ENCODE measurements at places on chromosomes 2 and 18.

DNA sequence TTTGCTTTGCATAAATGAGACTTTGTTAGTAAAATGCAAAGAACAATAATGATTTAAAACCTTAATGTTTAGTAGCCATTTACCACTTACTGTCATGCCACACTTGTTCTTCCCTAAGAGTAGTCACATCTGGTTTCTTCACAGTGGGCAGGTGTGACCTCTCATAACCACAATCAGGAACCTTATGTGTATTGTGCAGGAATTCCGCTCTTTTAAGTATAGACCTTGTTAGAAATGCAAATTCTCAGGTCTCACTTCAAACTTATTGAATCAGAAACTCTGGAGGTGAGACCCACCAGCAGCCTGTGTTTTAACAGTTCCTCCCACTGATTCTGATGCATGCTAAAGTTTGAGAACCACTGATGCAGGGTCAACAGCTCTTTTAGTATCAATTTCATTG, 518.8 kb upstream of the MEX3C start:
- no peak for DNase-seq

DNA sequence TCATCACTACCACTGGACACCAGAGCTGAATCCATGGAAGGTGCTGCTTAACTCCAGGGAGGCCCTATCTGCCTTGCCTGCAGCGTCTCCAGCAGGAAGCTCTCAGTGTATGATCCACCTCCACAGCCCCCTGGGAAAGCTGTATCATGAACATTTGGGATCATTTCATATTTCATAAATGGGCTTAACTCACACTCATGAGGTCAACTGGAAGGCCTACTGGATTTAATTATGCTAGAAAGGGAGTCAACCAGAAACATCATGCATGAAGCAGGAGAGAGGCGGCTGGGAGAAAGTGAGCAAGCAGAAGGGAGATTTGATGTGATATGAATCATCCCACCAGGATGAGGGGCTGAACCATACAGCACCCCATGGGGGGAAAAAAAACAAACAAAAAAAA, 537.7 kb downstream of the TNS1 start:
- DNase-seq: no peak

GRCh38 chr2:230643576-230644291, 68.9 kb upstream of the CAB39 start:
- no peak for DNase-seq

DNA sequence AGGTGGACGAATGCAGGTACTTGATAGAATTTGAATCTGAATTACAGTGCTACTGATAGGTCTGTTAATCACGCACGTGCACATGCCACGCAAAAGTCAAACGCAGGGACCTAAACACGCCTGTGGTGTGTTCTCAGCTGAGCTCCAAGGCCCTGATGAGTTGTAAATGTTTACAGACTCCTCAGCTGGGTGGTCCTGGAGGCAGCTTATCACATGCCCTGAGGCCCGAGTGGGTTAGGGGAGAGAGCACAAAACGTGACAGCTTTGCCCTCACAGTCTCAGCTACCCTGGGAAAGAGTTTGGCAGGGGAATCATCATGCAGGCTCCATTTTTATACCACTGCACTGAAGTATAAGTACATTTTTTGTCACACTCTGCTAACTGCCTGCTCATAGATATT, 68.3 kb upstream of the FAM110C start:
- no peak for DNase-seq

- no peak for DNase-seq
These were observed 61.7 kb downstream of the ACKR3 start for GRCh38 chr2:236631281-236631855.

DNA sequence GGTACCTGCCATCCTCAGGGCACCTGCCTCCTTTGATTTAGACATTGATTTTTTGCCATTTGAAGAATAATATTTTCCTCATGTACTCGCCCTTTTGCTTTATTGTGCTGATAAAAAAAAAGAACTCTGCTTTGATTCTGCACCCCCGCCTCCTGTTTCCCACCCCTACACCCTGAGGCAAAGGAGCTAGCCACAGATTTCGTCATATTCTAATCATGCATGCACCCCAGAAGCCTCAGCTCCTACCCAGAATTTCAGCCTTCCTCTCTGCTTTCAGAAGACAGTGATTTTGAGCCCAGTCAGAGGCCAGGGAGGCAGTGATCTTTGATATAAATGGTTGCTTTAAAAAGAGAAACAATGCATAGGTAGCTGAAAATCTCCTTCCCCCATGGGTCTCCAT, 329.0 kb downstream of the PTPRM start:
- DNase-seq: no peak

GRCh38 chr2:225041207-225041850, 939 bp downstream of the DOCK10 start:
- peak; percentile 43 for DNase-seq

DNA sequence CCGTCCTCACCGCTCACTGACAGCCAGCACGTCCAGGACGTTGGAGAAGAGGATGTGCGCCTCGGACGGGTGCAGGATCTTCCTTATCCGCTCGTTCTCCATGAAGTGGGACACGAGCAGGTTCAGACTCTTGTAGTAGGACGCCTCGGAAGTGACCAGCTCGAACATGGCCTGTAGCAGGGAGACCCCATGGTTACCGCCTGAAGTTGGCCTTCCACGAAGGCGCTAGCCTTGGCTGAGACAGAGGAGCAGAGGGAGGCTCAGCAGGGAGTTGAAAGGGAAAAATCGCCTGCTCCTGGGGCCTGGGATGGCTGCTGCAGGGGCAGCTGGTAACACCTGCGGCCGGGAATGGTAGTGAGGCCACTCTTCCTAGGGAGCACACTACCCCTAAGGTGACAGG, 24.7 kb downstream of the SNORC start:
- no peak for DNase-seq

DNA sequence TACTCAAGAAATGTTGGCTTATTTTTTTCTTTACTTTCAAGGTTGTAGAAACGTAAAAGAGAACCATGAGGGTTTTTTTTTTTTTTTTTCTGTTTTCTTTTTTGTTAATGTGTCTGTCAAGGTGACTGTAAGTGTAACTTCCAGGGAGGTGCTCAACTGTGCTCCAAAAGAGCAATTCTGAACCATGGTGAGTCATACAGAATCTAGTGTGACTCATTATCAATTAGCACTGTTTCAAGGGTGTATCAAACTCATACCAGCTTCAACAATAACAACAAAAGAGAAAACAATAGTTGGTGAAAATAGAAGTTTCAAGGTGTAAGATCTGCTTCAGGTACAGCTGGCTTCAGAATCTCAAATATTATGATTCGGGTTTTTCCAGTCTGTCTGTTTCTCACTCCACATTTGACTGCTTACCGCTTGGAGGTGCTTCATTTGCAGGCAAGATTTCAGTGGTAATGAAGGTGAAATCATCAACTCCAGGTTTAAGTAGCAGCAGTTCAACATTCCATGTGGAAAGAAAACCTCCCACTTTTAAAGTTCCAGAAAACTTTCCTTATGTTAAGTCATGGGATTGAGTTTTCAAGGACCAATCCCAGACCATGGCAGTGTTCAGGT, 850.6 kb downstream of the CNTNAP5 start:
- no peak for DNase-seq

- no peak for DNase-seq
These were observed 134.7 kb downstream of the PXDN start for GRCh38 chr2:1609485-1610095.

GRCh38 chr2:201901786-201902185, 95.4 kb downstream of the CDK15 start:
- DNase-seq: no peak

- DNase-seq: no peak
These were observed 318.1 kb downstream of the PARD3B start for GRCh38 chr2:204863336-204863735.

DNA sequence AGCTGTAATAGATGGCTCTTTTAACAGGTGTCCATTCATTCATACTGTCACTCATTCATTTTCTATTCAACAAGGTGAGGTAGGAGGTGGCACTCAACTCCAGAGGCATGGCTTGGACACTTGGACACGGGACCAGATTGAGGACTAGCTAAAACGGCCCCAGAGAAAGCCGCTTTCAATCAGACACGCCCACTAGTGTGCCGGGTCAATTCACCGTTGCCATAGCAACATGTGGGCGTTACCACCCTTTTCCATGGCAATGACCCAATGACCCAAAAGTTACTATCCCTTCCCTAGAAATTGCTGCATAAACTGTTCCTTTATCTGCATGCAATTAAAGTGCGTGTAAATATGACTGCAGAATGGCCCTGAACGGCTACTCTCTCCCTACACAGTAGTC, 49.2 kb upstream of the LGALSL start:
- DNase-seq: no peak

DNA sequence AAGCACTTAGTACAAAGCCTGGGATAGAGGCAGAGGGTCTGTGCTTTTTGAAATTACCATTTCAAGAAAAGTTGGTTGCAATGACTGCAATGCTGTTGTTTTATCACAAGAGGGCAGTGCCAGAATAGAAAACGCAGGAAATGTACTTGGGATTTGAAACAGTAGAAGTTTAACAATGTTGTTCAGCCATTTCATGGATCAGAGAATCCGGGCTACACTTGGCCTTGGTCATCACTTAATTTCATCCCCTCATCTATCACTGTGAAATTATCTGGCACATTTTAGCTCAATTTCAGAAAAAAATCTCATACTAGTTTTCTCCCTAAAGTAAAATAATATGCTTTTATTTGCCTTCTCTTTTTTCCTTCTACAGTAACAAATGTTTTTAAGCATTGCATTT, 70.8 kb downstream of the RAPGEF4 start:
- DNase-seq: no peak

- no peak for DNase-seq
These were observed 623.5 kb upstream of the DDX18 start for GRCh38 chr2:117190856-117191559.

GRCh38 chr2:3349211-3349693, 28.4 kb downstream of the EIPR1 start:
- DNase-seq: no peak

Data from stimulated activated CD8-positive, alpha-beta memory T cell treated with anti-CD3 and anti-CD28 coated beads, Interleukin-12 subunit alpha, Interleukin-12 subunit beta, amount 100 ng/mL, for 1 hour (primary cell).